ENCODE measurements at places on chromosomes 3 and 15.

DNA sequence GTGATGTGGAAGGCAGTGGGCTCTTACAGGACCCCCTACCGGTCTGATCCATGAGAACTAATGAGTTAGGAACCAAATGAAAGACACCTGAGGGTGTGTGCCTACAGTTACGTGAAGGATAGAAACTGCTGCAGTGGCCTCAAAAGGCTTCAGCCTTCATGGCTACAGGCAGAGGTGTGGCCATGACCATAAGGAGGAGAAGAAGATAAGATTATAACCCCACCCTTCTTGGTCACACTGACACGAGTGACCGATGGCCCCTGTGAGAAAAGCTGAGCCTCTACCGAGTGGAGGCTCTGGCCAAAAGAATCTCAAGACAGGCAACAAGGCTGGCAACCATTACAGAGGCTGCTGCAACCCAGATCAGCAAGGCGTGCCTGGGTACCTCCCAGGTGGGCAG lies 6.3 kb downstream of the RFT1 start:
- no peak for DNase-seq

DNA sequence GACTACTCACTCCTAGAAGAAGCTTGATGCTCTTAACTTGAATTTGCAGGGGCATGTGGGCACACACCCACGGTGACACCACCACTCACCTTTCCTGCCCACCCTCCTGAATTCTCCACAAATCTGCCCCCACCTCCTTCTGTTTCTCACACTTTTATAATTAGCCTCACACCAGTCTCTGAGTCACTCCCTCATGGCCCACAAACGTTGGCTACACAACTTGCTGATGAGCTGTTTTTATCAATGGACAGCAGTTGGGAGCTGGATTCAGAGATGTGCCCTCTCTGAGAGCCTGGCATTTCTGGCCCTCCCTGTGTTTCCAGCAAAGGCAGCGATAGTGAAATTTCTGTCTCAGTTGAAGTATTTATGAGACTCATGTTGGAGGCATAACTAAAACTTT lies 1.3 kb downstream of the COLQ start:
- no peak for DNase-seq

GRCh38 chr3:120854908-120855526 lies 53.0 kb upstream of the STXBP5L start:
- DNase-seq, result no peak

DNA sequence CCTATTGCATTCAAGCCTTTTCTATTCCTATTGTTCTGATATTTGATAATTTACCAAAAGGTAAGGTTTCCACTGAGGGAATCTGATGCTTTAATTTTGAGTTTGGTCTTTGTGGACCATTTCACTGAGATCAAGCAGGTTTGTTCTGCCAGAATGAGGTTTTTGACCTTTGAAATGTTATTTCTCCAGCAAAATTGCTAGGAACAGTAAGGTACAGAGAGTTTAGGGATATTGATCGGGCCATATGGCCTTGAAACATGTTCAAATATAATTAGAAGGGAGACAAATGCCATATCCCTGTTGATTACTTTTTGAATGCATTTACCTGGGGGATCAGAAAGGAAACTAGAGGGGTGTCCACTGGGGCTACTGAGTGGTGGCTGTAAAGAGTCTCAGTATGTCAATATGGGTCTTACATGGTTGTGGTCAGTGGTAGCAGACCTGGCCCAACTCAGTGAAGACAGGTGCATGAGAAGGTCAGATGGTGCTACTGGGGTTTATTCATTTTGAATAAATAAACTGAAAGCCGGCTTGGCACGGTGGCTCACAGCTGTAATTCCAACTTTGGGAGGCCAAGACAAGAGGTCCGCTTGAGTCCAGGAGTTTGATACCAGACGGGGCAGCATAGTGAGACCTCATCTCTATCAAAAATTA lies 100.2 kb downstream of the SV2B start:
- no peak for DNase-seq

GRCh38 chr15:90594301-90594738 lies 64.6 kb downstream of the CRTC3 start:
- peak; percentile 85 for DNase-seq

DNA sequence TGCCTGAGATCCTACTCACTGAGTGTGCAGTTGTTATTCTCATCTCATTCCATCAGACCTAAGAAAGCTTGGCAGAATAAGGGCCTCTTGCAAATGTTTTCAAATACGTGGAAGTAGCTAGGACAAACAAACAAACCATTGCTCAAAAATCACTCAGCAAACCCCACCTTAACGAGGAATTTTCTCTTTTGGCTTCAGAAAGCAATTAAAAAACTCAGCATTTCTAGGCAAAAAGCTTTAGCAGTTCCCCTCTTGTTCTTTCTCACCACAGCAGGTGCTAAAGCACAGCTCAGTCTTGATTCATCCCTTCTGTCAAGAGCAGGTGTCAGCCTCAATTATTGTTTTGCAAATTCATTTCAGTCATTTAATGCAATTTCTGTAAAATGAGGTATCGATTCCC lies 58.6 kb upstream of the NUDT16 start:
- DNase-seq, result no peak

GRCh38 chr3:194069421-194070219 lies 66.3 kb upstream of the HES1 start:
- no peak for DNase-seq

DNA sequence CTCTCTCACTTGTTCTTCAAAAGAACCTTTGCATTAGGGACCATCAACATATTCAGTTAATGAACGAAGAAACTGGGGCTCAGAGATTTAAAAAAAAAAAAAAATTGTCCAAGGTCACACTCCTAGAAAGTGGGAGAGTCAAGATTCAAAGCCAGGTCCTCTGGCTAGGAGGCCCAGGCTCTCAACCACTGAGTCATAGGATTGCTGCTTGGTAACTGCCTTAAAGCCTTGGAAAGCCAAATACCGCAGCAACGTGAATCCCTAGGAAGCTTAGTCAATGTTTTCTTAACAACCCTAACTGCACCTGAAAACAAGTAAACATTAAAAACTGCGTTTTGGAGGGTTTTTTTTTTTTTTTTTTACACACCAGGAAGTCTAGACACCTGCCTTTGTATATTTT lies 156.8 kb downstream of the WNT5A start:
- peak; percentile 82 for DNase-seq

DNA sequence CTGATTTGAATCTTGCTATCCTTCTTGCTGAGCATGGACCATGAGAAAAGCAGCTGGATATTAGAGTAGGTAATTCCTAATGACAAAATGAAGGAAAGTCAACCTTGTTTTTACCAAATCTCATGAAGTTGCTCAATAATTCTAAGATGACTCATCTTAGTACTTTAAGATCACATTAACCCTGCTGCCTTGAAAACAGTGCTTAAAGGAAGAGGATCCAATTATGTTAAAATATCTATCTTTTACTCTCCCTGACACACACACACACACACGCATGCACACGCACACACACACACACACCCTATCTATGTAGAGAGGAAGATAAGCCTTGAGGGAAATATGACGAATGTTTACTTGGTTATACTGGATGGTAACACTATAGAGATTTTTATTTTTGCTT lies 16.0 kb upstream of the MYO1E start:
- DNase-seq, result no peak

GRCh38 chr3:117450026-117450425 lies 740.4 kb downstream of the TUSC7 start:
- DNase-seq, result no peak

DNA sequence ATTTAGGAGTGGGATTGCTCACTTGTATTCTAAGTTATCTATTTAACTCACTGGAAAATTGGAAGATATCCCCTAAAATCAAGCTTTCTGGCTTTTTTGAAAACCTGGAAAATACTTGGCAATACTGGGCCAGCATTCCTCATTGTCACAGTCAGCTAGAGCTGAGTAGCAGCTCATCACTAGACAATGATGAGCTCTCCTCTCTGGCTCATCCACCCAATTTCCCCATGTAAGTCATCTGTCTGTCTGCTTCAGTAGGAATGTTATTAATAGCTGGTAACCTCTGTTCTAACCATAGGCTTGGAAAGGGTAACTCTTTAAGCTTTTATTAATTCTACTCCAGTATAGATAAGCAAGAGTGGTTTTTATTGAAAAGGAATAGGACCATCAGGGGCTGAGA lies 39.7 kb upstream of the PIK3R4 start:
- no peak for DNase-seq

Measured in urothelium cell line (cell line).